ENCODE measurements at places on chromosomes 2 and 18. TPM values are rescaled to one million over a fixed set of nuclear protein-coding genes. Genes with fewer than 3 reads are reported as not detected.
A peak's percentile ranks its signal among the peaks of the same experiment; 100 is the strongest.

MERTK gene
- total RNA-seq: 14.0 TPM

IL1F10 gene
- not detected for total RNA-seq

- peak; percentile 30 for DNase-seq
Measured at GRCh38 chr2:151904021-151904420, 75.8 kb upstream of the ARL5A start.

GRCh38 chr18:7607540-7608173 lies 40.5 kb downstream of the PTPRM start:
- no peak for DNase-seq

- DNase-seq: no peak
Measured at GRCh38 chr2:29108225-29108624, 7.0 kb upstream of the CLIP4 start.

GRCh38 chr18:9913151-9913525 lies 678 bp upstream of the VAPA start:
- no peak for DNase-seq

TFCP2L1 gene
- 62.4 TPM for total RNA-seq
